ENCODE measurements at places on chromosomes 1 and 21. TPM values are rescaled to one million over a fixed set of nuclear protein-coding genes. Genes with fewer than 3 reads are reported as not detected.

The HEYL gene
- total RNA-seq: not detected

The AGBL4 gene
- not detected for total RNA-seq

The SCAMP3 gene
- 43.9 TPM for total RNA-seq

The MNDA gene
- not detected for total RNA-seq

The KRTAP19-7 gene
- not detected for total RNA-seq

The AIDA gene
- total RNA-seq: 67.4 TPM

The SLAMF7 gene
- total RNA-seq: not detected

The ABCG1 gene
- 0.50 TPM for total RNA-seq

The OPTC gene
- not detected for total RNA-seq

The FAM72D gene
- 1.00 TPM for total RNA-seq

The RAP1GAP gene
- total RNA-seq: 1.2 TPM

The MTX1 gene
- total RNA-seq: 40.0 TPM

The PARP1 gene
- 92.4 TPM for total RNA-seq
